ENCODE measurements at places on chromosomes 4 and X.

- DNase-seq: no peak
These were observed 9.7 kb upstream of the CHRDL1 start for GRCh38 chrX:110805303-110805702.

DNA sequence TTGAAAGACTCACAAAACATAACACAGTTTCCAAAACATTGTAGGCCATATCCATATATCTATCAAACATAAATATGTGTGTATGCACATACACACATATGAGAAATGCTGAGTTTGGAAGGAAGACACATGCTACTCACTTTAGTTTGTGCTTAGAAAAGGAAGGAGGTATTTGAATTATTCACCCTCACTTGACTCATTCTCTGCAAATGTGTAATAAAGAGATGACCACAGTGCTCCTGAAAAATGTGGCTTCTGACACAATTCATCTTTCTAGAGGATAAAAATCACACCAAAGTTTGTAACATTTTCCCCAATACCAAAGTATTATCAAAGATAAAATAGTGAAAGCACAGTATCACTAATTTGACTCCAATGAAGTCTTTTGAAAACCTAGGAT, 950.1 kb downstream of the FAT4 start:
- DNase-seq: no peak

GRCh38 chrX:15165832-15166231, 104.1 kb downstream of the ASB9 start:
- DNase-seq: no peak

GRCh38 chr4:136855886-136856285, 676.4 kb downstream of the PCDH18 start:
- no peak for DNase-seq

- no peak for DNase-seq
These were observed 18.8 kb upstream of the METAP1 start for GRCh38 chr4:98976716-98977115.

- DNase-seq: no peak
These were observed 229.2 kb downstream of the PTTG2 start for GRCh38 chr4:38189445-38189844.

DNA sequence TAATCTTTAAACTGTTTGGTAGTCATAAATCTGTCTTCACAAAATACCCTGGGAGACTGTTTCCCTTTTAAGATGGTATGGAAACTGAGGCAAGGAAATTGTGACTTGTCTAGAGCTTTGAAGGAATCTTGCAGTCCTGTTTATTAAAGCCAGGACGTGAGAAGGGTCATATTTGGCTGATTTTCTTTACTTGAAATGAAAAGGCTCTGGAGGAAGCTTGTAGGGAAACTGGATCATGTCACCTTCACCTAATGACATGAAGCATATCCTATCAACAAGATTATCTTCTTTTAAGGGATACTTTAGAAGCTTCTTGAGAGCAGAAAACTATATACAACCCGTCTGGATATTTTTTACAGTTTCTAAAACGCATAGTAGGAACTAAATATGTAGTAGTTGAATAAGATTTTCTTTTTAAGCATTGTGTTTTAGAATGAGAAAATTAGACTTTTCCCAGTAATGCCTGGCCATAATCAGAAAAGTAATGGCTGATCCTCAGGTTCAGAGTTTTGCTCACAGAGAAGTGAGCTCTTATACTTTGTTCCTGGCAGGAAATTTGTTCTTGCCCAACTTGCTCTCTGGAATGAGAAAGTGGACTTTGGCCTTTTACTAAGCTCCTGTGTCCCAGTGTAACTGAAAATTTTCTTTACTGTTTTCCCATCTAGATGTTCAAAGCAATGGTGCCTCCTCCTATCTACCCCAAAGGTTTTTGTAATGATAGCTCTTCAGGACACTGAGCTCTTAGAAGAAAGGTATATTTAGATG, 136.8 kb upstream of the AFF2 start:
- DNase-seq: no peak

DNA sequence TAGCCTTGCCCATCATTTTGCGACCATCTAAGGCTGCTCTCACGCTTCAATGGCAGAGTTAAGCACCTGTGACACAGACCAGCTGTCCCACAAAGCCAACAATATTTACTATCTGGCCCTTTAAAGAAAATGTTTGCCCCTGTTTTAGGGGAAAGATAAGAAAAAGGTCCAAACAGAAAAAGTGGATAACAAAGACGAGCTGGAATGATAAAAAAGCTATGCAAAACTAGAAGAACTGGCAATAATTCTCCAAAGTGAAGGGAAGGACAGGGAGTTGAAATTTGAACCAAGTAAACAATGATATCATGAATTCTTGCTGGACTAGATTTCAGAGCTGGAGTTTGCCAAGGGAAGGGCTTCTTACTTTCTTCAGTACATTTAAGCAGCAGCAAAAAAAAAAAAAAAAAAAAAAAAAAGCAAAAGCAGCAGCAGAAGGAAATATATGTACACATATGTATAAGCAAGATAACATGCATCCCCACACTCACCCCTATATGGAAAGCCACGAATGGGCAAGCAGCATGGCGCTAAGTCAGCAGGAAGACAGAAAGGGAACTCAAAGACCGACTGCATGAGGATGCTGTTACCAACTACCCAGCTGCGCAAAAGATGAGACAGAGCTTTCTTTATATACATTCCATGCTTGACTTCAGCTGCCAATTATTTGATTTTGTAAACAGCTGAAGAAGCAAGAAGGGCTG, 12.5 kb downstream of the TRAPPC2 start:
- no peak for DNase-seq

- no peak for DNase-seq
These were observed 89.0 kb upstream of the NMU start for GRCh38 chr4:55725057-55725456.

- DNase-seq: no peak
These were observed 13.8 kb upstream of the SLC2A9 start for GRCh38 chr4:10035130-10035529.

Measured in WERI-Rb-1 (cell line).